HEK293T (cell line): ENCODE measurements at places on chromosomes 4 and X.
A peak's percentile ranks its signal among the peaks of the same experiment; 100 is the strongest.

DNA sequence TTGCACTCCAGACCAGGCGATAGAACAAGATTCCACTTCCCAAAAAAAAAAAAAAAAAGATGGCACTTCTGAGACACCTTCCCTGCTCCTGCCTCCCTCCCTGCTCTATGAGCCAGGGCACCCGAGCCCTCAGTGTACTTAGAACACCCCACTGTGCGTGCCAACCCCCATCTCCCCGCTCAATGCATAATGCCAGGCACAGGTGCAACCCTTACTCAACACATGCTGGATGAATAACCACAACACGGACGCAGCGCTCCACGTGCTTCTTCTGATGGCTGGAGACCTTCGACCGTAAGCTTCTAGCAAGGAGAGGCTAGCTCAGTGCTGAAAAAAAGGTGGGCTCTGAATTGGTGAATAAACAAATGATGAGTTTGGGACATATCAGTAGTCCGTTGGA, 19.9 kb upstream of the IRAK1 start:
- DNase-seq: no peak

DNA sequence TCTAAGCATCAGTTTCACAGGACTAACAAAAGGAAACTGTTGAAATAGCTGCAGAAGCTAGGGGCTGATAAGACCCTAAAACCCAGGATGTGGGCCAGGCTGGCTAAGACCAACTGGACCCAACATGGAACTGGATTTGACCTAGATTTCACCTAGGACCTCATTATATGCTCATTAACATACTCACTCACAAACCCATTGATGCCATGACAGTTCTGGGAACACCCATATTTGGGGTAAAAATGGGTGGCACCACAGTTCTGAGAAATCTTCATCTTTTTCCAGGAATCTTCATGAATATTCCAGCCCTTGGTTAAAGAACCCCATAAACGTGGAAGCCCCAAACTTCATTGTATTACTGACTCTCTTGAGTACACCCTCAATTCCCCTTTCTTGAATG, 41.1 kb downstream of the HSD17B13 start:
- DNase-seq: no peak

- no peak for DNase-seq
Observed at GRCh38 chr4:30952526-30953219, 232.5 kb downstream of the PCDH7 start.

GRCh38 chrX:22060415-22061280, 28.5 kb downstream of the PHEX start:
- DNase-seq: no peak

GRCh38 chrX:120419463-120419862, 49.6 kb downstream of the LAMP2 start:
- DNase-seq: no peak

- no peak for DNase-seq
Observed at GRCh38 chrX:54423161-54423888, 16.9 kb upstream of the TSR2 start.

GRCh38 chrX:111467896-111468295, 43.5 kb upstream of the SERTM2 start:
- DNase-seq: no peak

- no peak for DNase-seq
Observed at GRCh38 chr4:125267630-125268029, 47.1 kb upstream of the FAT4 start.

DNA sequence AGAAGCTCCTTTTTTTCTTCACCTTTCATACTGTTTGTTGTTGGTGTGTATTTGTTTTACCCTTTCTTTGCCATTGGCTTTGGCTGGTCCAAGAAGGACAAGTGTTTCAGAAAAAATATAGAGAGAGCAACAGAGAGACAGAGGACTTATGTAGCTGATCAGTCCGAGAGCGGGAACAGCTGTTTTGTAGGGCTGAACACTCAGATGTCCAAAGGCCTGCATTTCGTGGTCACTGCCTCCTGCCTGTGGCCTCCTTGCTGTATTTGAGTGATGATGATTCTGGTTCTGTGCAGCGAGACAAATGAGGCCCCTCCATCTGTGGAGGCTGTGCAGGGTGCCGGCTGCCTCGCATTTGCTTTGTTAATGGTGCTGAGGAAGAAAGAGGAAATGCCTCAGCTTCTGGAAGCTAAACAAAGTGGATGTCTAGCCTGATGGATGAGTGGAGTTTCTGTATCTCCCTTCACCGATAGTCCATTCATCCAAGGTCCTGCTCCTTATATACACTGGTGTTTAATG, 19.8 kb upstream of the STOX2 start:
- no peak for DNase-seq

- no peak for DNase-seq
Observed at GRCh38 chr4:20181926-20182325, 69.8 kb upstream of the SLIT2 start.

DNA sequence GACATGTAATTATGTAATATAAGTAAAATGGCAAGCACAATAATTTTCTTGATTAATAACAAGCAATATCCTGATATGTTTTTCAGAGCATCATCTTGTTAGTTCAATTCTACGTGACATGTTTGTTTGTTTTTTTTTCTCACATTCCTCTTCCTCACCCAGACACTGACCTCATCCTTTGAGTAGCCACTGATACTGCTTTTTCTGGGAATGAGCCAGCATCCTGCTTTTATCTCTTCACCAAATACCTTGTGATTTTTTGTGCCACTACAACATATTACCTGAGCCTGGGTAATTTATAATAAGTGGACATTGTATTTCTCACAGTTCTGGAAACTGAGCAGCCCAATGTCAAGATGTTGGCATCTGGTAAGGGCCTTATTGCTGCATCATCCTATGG, 484.0 kb downstream of the NAF1 start:
- no peak for DNase-seq

DNA sequence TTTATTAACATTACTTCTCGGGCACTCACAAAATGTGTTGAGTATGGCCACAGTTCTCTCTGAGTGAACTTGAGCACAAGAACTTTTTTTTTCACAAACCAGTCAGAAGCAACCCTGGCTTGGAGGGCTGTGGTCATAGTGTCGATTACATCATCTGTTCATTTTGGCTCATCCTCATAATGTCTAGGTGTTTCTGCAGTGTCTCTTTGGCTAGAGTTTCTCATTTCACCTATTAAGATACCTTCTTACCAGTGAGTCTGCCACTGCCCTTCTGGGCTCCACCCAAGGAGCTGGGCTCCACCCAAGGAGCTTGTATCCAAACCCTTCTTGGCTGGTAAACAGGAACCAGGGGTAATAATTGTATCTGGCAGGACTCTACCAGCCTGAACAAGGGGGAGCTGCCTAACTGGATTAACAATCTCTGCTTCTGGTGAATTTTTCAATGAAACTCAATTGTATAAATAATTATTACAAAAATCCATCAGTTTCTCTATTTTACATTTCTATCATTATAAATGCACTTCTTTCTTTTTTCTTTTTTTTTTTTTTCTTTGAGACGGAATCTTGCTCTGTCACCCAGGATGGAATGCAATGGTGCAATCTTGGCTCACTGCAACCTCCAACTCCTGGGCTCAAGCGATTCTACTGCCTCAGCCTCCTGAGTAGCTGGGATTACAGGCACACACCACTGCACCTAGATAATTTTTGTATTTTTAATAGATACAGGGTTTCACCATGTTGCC, 667.7 kb upstream of the SLIT2 start:
- no peak for DNase-seq

DNA sequence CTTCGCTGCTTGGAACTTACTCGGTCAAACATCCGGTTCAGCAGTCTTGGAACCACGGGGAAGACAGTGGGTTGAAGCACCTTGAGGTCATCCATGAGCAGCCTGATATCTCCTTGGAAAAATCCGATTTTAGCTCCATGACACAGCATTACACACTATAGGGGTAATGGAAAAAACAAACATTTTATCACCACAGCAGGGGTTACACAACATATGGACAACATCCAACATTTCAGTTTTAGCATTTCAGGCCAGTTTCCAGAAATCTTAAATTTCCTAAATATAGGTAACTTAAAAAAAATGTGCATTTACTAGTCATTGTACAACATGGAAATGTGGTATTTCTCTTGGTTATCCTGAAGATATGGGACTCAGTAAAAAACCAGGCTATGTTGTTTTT, 34.4 kb upstream of the CENPU start:
- no peak for DNase-seq

DNA sequence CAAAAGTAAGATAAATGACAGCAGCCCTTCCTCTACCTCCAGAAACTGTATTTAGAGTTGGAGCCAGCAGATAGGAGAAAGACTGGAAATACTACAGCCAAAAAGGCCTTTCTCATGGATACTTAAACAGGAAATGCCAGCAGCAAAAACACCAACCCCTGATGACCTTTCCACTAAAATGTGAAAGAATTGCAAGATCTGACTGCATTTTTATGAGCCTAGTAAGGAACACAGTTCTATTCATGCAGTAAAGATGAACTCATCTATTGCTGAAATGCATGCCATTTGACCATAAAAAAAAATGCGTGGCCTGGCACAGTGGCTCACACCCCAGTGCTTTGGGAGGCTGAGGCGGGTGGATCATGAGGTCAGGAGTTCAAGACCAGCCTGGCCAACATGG, 19.9 kb downstream of the ABCG2 start:
- no peak for DNase-seq

DNA sequence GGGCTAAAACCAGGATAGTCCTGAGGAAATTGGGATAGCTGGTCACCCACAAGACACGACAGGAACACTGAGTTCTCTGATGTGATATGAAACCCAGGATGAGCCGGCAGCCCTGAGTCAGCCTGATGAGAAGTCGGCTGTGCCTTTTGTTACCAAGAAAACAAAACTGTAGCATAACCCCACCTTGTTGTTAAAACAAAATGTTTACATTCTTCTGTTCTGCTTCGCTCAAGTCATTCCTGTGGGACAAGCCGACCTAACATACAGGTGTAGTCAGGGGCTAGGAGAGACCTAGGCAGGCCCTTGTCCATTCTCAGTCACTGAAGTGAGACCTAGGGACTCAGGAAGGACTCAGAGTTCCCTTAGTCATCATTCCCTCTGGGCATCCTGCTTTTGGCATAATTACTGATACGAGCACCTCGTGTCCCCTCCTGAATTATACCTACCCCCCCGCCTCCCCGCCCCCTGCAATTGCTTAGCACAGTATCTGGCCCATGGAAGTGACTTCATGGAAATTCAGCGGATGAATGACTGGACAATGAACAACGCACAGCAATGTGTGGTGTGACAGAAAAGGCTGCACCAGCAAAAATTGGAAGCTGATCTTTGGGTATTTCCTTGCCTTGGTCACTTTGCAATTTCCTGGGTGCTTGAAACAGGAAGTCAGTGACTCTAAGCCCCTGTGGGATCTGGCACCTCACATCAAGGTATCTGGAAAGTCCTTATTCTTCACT, 31.9 kb upstream of the TLR2 start:
- DNase-seq: no peak

DNA sequence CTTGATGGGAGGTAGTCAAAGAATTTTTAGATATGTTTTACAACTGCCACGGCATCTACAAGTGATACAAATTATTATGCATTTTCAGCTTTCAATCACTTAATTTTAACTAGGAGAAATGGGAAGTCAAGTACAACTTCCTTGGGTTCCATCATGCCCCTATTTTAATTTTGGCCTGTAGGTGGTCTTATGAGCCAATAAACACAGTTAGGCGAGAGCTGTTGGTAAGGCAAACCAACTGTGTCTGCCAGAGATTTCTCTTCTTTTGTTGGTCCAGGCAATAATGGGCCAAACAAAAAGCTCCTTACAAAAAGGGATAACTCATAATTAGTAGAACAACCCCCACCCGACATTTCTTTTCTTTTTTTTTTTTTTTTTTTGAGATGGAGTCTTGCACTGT, 63.3 kb upstream of the ARX start:
- DNase-seq: no peak

DNA sequence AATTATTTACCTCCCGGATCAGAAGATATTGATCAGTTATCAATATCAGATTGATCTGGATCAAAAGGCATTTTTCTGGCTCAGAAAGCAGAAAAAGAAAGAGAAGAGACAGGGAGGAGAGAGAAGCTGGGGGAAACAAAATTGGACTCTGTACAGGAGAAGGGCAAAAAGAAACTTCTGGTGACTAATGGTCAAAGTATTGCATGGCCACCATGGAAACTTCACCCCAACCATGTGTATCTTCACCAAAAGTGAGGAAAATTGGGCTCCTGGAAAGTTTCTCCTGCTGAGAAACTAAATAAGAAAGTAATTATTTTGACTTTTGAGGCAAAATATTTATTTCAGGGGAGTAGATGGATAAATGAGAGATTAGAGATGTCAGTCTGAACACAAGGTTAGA, 33.9 kb downstream of the RNF150 start:
- no peak for DNase-seq

GRCh38 chr4:110953898-110954297, 331.0 kb upstream of the PITX2 start:
- peak; percentile 18 for DNase-seq

DNA sequence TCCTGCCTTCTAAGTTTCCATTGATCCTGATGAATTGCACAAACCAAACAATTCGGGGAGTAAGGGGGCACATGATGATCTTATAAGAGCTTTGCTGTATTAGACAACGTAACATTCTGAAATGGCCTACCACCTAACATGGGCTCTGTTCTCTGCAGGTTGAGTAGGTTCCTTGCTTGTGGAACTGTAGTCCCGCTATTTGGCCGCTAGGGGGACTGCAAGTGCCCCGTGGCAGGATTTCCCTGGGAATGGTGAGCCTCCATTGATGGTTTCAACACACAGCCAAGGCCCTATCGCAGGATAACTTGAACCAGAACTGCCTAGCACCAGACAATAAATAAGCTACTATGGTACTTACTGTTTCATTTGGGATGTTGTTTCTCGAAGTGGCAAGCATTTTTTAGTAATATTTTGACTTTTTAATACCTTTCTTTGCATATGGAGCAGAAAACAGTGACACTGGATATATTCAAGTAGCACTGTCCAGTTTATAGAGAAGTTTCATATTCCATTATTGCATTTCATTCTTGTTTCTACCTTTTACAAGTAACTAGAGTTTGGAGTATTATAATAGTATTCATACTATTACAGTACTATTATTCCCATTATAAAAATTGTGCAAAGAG, 11.9 kb downstream of the AR start:
- peak; percentile 48 for DNase-seq

GRCh38 chr4:100574607-100575006, 56.8 kb upstream of the EMCN start:
- no peak for DNase-seq

GRCh38 chr4:140876615-140877364, 120.6 kb upstream of the TBC1D9 start:
- no peak for DNase-seq

DNA sequence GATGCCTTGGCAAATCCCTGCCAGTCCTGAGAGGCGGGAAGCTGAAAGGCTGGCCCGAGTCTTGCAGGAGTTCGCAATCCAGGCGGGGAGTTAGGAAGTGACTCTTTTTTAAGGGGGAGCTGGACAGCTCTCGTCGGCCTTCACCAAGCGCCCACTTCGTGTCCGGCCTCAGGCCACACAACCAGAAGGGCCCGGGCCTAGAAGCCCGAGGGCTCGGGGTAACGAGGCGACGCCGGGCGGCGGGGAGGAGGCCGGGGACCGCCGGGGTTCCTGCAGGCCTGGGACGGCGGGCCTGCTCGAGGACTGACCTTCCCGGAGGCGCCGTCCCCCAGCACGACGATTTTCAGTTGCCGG, 395 bp downstream of the RAB28 start:
- peak; percentile 34 for DNase-seq
